ENCODE measurements at places on chromosomes 3 and 15.
A peak's percentile ranks its signal among the peaks of the same experiment; 100 is the strongest.

DNA sequence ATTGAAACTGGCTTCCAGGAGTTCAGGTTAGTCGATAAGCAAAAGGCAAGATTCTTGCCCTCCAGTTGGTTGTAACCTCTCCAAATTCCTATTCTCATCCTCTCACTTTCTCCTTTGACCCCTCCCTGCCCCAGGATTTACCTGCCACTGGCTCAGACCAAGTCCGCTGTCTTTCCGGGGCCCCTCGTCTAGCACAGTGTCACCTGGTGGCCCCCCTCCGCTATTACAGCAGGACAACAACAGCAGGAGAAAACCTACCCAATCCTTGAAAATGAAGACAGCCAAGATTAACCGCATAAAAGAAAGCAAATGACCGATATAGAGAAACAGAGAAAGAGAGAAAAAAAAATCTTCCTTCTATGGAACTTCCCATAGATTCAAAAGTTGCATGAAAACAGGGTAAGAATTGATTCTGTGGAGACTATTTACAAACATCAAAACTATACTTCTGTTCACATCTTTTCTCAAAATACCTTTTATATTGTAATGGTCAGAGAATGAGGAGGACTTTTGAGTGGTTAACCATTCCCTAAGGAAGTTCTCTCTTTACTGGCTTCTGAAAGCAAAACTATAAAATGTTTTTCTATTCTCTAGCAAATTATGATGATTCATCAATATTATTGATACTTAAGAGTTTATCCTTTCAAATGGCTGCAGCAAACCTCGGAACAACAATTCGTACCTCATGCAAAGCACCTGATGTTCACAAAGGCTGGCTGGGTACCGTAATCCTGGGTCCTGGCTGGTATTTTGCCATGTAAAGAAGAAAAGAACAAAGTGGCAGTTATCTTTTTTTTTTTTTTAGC is 10.0 kb upstream of the ST8SIA2 start:
- DNase-seq = no peak

DNA sequence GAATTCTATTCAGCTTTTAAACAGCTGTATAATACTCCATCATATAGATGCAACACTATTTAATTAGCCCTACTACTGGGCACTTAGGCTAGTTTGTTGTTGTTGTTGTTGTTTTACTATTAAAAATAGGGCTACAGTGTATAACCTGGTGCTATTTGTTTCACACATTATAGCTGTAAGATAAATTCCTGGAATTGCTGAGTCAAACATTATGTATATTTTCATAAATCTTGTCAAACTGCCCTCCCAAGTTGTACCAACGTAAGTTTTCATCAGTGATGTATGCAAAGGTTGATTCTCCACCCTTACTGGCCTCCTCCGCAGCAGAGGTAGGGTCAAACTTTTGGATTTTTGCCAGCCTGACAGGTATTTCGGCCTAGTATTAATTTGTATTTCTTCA is 3.8 kb upstream of the CEMIP start:
- no peak for DNase-seq

DNA sequence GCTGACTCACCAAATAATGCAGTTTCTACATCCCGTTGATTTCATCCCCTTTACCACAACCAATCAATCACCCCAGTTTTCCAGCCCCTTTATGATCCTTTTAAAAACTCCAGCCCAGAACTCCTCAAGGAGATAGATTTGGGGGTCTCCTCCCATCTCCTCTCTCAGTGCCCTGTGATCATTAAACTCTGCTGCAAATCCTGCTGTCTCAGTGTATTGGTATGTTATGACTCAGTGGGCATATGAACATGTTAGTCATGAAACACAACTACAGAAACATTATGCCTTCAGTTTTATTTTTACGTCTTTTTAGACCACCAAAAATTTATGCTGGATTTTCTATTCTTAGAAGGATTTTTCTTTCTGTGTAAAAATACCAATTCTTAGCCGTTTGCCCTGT is 213.7 kb downstream of the DIPK2A start:
- no peak for DNase-seq

DNA sequence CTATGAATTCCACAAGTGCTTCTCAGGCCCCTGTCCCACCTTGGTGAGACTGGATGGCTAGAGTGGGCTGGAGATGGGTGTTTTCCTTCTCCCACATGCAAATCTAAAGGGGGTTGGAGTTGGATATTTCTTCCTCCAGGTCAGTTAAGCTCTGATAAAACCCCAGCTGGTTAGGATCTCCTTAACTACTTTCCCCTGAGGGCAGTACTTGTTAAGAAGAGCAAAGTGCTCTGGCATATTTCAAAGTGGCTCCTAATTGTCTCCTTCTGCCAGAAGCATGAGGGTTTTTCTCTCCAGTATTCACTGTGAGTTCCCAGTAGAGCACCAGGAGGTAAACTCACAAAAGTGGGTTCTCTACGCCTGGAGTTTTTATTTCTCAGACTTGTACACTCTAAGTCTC is 31.4 kb downstream of the COL6A6 start:
- no peak for DNase-seq

- no peak for DNase-seq
Measured at GRCh38 chr15:63792584-63792983, 41.2 kb downstream of the HERC1 start.

DNA sequence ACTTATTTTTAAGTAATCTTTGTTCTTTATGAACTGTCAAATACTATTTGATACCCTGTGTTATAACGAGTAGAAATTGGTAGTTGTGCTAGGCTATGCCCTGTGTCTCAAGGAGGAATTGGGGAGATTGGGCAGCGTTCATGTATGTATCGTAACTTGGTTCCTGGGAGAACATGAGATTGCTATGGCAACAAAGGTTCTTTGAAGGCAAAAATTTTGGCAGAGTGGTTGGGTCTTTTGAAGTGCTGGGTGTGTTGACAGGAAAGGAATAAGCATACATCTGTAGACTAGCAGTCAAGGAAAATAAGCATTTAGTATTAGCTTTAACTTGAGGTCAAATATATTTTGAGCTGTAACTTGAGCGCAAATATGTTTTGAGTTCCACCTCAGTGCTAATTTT is 45.3 kb downstream of the TCF12 start:
- no peak for DNase-seq

DNA sequence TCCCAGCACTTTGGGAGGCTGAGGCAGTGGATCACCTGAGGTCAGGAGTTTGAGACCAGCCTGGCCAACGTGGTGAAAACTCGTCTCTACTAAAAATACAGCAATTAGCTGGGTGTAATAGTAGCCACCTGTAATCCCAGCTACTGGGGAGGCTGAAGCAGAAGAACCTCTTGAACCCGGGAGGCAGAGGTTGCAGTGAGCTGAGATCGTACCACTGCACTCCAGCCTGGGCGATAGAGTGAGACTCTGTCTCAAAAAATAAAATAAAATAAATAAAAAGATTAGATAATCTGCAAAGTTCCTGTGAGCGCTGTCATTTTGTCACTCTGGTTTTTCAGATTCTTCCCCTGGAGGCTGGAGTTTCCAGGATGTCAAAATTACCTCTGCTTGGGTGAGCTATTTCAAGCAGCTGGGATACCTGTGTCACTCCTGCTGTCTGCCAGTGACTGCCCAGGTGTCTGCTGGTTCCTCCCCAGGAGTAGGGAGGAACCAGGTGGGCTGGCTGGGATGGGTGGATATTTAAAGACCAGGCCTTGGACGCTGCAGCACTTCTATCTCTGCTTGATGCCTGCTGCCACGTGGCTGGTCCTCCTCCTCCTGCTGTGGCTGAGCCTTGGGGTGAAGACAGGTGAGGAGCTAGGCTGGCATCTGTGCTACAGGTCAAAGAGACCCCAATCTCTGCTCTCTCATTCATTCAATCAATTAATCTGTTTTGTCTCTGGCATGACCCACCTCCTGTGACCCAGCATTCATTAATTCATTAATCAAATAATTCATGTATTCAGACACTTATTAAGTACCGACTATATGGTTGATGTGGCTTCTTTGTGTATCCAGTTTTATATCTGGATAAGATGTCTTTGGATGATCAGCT is 19.5 kb upstream of the MUC20 start:
- DNase-seq = no peak

DNA sequence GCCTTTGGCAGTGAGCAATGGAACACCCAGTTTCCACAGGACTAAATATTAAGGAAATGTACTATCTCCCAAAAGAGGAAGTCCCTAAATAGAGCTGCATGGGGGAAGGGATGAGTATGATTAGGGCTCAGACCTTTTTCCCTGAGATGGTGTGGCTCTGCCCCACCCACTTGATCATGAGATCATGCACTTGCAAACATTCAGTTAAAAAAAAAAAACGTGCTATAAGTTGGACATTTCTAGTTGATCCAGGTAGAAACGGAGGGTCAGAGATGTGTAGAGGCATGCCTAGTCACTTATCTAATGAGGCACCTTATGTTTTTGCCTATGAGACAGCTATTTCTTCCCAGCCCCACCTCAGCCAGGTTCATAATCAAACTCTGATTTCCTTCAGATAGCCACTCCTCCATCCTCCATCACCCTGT is 24.5 kb upstream of the SSR3 start:
- no peak for DNase-seq

- DNase-seq = peak; percentile 69
Measured at GRCh38 chr15:41493205-41493901, at the start of gene ITPKA. TSS of gene ITPKA (plus strand) at chr15:41493874. CDS start at chr15:41493928, 54 bp downstream.

DNA sequence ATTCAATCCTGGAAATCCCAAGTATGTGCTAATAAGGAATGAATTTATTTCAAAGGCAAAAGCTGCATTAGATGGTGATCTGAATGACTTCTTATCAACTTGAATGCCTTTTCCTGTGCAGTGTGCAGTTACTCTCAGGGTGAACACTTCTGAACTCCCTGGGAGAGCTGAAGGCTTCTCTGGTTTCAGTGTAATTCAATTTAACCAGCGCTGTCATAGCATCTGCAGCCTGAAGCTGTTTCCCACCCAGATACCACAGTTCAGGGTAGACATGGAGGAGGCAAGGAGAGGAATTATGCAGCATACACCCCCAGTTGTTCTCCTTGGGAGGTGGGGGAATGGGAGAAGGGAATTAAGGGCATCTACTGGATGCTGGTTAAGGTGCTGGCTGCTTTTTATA is 49.1 kb upstream of the PRR23C start:
- DNase-seq = no peak

- no peak for DNase-seq
Measured at GRCh38 chr3:71805199-71805598, 20.3 kb upstream of the PROK2 start.

- DNase-seq = no peak
Measured at GRCh38 chr15:66692391-66692790, 9.6 kb upstream of the SMAD6 start.

All from psoas muscle (tissue), 8 donors.